ENCODE measurements at places on chromosomes 3 and 15.
A peak's percentile ranks its signal among the peaks of the same experiment; 100 is the strongest.

- DNase-seq, result no peak
Observed at GRCh38 chr3:125431912-125432790, 57.0 kb upstream of the ZNF148 start.

- no peak for DNase-seq
Observed at GRCh38 chr3:12239301-12239700, 49.6 kb upstream of the PPARG start.

DNA sequence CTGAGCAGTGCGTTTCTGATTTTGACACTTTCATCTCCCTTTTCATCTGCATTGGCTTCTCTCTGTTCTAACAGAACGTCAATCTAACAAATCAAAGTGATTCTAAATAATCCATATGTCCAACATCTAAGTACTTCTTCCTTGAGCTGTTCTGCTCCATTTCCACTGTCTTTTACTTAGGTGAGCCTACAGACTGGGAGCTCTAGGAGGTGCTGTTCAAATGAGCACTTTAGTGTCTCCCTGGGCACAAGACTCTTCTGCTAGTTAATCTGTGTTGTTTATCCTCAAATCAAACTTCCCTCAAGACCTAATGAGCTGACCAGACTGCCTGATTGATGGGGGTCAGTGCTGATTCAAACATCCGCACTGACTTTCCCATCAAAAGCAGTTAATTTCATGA lies 408.1 kb downstream of the WDR72 start:
- no peak for DNase-seq

- DNase-seq, result no peak
Observed at GRCh38 chr3:10226293-10226692, 22.0 kb upstream of the TATDN2 start.

GRCh38 chr3:42276141-42277132 lies 10.5 kb upstream of the CCK start:
- DNase-seq, result no peak

DNA sequence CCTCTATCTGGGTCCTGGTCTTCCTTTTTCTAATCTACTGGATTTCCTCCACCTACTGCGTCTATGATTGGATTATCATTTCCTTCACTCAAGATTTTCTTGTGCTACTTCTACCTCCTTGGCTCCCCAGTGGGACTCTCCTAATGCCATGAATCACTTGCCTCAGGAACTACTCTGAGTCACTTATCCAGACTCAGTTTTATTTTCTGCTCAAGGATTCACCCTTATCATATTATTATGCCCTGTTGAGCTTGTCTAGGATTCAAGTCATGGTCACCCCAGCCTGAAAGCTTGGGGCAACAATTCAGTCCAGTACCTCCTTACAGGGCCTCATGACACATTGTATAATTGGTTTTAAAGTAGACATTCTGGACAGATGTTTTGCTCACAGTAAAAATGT lies 968.1 kb downstream of the ROBO1 start:
- DNase-seq, result no peak

GRCh38 chr3:101229681-101230080 lies 90.7 kb downstream of the IMPG2 start:
- peak; percentile 23 for DNase-seq

- DNase-seq, result no peak
Observed at GRCh38 chr3:6047016-6047415, 813.9 kb upstream of the GRM7 start.

GRCh38 chr3:25474052-25474451 lies 46.0 kb downstream of the RARB start:
- no peak for DNase-seq

- no peak for DNase-seq
Observed at GRCh38 chr3:124362455-124362854, 367.8 kb upstream of the UMPS start.

DNA sequence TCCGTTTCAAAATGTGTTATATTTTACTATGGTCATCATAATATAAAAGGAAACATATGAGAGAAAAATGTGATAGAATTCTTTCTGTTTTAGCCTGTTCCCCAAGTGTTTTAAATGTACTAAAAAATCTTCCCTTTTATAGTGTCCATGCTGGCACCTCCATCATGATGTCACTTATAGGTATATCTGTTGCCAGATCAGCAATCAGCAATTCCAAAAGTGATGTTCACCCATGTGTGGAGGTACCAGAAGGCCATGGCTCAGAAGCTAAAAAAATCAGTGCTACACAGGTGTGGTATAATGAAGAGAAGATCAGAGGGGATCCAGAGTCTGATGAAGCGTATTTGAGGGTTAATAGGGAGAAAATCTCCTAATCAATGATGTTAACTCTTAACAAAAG lies 1.1 kb upstream of the GPR15 start:
- no peak for DNase-seq

DNA sequence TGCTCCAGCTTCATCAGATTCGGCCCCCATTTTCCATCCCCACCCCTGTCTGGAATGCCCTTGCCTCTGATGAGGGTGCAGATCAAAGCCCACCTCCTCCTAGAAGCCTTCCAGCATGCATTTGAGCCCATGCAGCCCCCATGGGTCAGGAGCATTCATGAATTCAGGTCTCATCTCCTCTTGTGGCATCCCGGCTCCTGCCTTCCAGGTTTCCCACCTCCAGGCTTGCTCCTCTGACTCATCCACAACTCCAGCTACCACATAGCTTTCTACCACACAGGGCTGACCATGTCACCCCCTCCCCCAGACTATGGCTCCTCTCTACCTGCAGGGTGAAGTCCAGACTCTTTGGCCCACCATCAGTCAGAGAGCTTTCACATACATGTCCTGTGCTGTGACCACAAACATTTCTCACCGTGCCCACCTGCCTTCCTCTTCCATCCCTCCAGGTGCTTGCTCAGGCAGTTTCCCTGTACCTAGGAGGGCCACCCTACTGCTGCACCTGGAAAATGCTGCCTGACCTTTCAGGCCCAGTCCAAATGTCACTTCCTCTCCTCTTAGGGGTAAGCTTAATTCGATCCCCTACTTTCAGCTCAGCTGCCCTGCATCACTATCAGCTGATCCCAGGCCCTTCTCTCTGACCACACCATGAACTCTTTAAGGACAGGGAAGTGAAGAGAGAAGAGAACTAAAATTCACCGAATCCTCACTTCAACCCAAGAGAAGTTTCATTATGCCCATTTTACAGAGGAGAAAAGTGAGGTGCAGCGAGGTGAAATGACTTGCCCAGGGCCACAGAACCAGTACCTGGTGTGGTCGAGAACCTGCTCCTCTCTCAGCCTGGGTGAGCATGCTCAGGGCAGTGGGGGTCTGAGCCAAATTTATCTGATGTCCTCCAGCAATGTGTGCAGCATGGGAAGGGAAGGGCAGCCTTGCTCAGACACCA lies 13.7 kb upstream of the FGD5 start:
- no peak for DNase-seq
